A549 (cell line): ENCODE measurements at places on chromosomes 3 and 15. TPM values are rescaled to one million over a fixed set of nuclear protein-coding genes. Genes with fewer than 3 reads are reported as not detected.

TMEM40 gene
- polyA plus RNA-seq, result 0.07 to 0.42 TPM (median 0.18 TPM) in 3 replicates

- DNase-seq, result no peak
Measured at GRCh38 chr3:55604402-55604801, 117.3 kb upstream of the WNT5A start.

- DNase-seq, result no peak
Measured at GRCh38 chr3:62557983-62558382, 184.6 kb upstream of the FEZF2 start.

GRCh38 chr3:153072382-153072781 lies 89.6 kb upstream of the RAP2B start:
- DNase-seq, result no peak
